ENCODE measurements at places on chromosomes 3 and 15.

DNA sequence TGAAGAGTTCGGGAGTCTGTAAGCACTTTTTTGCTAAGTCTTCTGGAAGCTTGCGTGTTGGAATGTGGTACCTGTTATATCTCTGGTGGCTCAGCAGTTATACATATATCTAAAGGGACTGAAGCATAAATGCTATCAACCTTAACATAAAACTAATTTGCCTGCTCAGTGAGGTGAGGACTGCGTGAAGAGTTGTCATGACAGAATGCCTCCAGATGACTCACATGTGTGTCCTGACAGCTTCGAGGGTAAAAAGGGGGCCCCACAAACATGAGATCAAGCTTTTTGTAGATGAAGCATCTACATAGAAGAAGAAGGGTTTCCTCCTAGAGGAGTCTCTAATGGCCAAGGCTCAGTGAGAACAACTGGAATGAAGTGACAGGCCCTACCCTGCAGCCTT is 88.8 kb upstream of the C3orf80 start:
- DNase-seq: no peak

DNA sequence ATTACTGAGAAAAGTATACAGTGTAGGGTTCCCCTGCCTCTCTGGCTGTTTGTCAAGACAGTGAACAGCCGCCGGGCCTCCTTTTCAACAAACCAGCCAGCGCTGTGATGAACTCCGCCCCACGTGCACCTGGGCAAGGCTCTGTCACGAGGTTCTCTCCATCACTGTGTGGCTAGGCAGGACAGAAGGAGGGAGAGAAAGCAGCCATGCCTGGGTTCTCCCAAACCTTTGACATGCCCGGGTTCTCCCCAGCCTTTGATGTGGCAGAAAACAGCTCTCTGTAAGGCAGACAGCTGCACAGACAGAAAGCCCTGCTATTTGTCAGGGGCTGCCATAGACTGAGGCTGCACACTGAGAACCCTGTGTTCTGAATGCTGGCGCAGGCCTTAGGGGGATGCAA is 101.4 kb upstream of the TRPM1 start:
- no peak for DNase-seq

DNA sequence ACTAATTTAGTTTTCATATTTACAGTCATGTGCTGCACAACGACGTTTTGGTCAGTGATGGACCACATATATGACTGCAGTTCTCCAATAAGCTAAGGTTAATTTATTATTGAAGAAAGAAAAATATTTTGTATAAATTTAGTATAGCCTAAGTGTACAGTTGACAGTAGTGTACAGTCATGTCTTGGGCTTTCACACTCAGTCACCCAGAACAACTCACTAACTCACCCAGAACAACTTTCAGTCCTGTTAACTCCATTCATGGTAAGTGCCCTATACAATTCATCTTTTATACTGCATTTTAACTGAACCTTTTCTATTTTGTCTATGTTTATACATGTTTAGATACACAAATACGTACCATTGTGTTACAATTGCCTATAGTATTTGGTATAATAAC is 3.8 kb upstream of the GABRR3 start:
- DNase-seq: no peak

GRCh38 chr15:62599791-62600777 is 435.0 kb upstream of the C2CD4B start:
- DNase-seq: no peak

GRCh38 chr15:76328958-76329357 is 7.6 kb upstream of the ISL2 start:
- DNase-seq: no peak

DNA sequence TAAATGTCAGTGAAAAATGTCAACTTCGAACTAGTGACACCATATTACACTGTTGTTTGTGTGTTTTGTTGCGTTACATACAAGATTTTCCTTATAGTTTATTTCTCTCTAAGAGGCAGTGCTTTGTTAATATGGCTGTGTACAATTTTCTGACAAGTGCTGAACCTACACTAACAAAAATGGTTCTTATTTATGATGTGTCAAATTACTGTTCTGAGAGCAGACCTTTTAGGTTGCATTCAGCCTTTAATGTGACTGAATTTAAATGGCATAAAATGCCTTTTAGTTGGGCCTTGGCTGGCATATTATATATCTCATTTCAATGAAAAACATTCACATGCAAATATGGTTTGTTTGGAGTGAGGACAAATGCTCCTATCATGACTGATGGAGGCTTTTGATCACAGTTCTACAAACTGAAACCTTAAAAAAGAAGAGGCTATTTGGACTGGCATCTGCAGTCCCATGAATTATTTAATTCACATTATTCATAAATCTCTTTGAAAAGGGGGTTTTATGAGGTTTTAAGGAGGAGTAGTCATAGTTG is 750.6 kb downstream of the CADM2 start:
- peak; percentile 13 for DNase-seq

GRCh38 chr3:177201700-177202397 is 4.6 kb upstream of the TBL1XR1 start:
- DNase-seq: no peak

DNA sequence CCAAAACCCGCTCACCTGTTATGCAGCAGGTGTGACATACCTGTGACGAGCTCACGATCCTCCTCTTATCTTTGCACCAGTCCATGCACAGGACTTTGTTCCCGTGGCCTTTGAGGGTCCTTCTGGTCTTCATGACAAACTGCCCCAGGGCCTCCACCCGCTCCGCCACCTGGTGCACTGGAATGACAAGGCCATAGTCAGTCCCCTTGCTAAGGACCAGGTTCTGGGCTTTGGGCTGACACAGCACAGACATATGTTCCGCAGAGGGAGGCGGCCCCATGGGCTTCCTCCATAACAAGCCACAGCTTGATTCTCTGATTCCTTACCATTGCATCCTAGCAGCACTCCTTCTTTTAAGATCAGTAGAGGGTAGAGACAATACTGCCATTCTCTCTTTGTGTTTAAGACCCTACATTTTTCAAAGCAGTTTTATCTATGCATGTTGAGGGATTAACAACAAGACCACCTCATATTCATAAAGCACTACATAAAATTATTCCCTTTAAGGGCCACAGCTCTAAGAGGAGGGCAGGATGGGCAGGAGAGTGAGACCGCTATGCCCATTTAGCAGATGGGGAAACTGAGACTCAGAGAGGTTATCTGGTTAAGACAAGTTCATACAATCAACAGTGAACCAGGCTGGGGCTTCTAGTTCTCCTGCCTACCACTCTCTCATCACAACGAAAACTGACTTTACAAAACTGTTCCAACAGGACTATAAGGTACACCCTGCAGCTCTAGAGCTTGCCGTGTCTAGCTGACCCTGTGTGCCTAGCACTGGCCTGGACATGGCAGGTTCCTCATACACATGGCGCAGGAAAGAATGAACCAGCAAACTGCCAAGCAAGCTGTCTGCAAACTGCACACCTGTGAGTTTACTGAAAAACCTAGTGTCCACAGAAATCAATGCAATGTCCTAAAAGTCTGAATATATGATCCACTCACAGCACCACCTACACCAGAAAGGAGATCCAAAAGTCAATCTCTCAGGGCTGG is 37.0 kb downstream of the GNB5 start:
- no peak for DNase-seq

DNA sequence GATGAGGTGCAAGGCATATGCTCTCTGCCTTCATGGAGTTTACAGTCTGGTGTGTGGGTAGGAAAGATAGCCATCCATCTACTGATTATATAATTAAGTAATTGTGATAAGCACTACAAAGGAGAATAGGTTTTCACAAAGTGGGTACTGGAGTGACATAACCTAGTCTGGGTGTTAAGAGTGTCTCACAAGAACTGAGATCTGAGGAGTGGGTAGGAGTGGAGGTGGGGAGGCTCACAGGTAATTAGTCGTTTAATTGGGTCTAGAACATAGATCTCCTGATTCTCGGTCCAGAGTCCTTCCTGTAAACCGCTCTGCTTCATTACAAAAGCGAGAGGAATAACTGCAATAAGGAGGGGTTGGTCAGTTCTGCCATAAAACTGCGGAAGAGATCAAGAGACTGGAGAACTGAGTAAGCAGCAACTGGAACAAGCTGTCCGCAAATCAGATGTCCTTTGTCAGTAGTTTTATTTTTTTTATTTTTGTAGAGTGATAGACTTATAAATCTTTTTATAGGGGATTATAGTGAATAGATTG is 2.2 kb downstream of the NEO1 start:
- DNase-seq: no peak

Data from NCI-H1105 (cell line).